ENCODE measurements at places on chromosomes 6 and 20.

DNA sequence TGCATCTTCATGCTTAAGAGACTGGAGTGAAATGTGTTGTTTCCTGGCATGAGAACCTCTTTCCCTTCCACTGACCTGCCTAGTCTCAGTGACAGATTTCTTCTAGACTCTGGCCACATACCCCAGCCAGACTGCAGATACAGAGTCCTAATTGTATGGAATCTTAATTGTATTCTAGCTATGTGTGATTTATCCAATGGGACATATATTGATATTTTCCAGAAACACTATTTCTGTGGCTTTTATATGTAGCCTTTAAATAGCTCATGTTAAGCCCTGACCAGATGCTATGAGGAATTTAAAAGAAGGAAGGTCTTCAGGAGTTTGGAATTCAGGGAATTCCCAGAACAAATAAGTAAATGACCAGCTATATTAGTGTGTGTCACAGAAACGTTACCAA is 99.0 kb downstream of the FIG4 start:
- no peak for DNase-seq

DNA sequence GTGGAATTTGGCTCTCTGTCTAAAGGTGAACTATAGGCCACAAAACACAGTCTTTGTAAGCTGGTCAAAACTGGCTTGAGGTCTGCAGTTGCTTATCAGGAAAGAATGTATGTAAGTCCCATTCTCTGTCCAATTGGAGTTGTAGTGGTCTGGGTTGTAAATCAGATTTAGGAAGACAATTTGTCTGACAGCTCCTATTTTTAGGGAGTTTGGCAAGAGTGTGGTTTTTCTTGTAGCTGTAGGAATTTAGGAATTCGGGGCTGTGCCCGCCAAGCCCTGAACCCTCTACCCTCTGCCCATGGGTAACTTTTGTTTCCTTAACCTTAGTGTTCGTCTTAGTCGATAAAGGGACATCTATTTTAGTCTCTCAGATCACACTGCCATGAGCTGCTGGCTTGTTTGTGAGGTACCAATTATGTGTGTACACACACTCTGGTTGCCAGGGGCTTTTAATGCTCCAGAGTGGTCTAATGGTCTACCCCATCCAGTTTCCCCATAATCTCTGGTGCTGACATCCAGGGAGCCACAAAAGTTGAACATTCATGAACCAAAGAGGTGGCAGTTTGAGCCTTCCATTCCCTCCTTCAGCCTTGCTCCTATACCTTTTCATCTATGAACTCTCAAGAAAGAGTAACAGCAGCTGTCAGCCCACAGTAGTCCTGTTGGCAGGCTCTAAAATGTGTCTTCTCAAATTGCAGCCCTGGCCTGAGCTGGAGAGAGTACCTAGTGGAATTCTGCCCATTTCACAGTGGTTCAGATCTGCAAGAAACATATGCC is 93.0 kb downstream of the ANKRD6 start:
- no peak for DNase-seq

- DNase-seq = no peak
Observed at GRCh38 chr6:167807756-167808155, 19.0 kb upstream of the AFDN start.

DNA sequence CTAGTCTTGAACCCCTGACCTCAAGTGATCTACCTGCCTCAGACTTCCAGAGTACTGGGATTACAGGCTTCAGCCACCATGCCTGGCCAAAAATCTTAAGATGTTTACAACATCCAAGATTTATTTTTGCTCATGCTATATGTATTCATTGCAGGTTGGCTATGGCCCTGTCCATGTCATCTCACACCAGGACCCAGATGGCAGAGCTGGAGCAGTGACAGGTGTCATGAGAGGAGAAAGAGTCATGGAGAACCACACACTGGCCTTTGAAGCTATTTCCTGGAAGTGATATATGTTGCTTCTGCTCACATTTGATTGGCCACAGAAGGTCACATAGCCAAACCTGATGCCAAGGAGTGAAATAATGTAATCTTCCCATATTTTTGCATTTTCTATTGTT is 13.8 kb upstream of the DDR1 start:
- DNase-seq = no peak

- DNase-seq = no peak
Observed at GRCh38 chr6:3334555-3334954, 75.8 kb downstream of the PSMG4 start.

GRCh38 chr6:157193443-157193996 is 129.8 kb downstream of the TMEM242 start:
- no peak for DNase-seq

- DNase-seq = no peak
Observed at GRCh38 chr6:10276106-10276505, 138.8 kb downstream of the TFAP2A start.

DNA sequence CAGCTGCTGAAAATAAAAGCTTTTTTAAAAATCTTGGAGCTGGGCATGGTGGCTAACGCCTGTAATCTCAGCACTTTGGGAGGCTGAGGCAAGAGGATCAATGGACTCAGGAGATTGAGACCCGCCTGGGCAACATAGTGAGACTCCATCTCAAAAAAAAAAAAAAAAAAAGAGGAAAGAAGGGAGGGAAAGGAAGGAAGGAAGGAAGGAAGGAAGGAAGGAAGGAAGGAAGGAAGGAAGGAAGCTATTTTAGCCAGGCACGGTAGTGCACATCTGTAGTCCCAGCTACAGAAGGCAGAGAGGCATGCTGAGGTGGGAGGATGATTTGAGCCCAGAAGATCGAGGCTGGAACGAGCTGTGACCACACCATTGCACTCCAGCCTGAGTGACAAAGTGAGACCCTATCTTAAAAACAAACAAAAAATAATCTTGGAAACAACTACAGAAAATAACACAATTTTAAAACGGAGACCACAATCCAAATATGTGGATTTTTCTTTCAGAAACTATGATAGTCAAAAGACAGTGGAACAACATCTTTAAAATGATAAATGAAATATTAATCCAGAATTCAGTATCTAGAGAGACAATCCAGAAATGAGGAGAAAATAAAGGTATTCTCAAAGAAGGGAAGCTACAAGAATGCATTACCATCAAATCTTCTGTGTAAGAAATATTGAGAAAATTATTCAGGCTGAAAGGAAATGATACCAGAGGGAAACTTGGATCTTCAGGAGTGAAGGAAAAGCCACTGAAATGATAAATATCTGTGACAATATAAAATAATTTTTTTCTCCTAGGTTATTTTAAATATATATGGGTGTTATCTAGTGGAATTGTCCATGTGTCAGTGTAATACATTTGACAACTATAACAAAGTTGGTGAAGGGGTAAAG is 182.0 kb downstream of the GPX5 start:
- DNase-seq = no peak

GRCh38 chr6:157640746-157641451 is 182.1 kb upstream of the SNX9 start:
- no peak for DNase-seq

- no peak for DNase-seq
Observed at GRCh38 chr20:11235058-11235457, 561.3 kb upstream of the JAG1 start.

GRCh38 chr20:20192366-20192765 is 140.0 kb downstream of the CFAP61 start:
- DNase-seq = no peak

DNA sequence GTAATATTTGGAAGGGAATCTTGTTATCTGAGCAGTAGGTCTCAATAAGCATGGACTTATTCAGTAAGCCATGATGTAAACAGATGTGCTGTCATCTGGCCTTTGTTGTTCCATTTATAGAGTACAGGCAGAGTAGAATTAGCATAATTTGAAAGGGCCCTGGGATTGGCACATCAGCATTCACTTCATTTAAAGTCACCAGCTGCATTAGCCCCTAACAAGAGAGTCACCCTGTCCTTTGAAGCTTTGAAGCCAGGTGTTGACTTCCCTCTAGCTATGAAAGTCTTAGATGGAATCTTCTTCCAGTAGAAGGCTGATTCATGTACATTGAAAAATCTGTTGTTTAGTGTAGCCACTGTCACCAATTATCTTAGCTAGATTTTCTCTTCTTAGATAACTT is 95.9 kb downstream of the ANKRD6 start:
- no peak for DNase-seq

GRCh38 chr6:108115598-108116058 is 41.1 kb upstream of the OSTM1 start:
- DNase-seq = no peak

DNA sequence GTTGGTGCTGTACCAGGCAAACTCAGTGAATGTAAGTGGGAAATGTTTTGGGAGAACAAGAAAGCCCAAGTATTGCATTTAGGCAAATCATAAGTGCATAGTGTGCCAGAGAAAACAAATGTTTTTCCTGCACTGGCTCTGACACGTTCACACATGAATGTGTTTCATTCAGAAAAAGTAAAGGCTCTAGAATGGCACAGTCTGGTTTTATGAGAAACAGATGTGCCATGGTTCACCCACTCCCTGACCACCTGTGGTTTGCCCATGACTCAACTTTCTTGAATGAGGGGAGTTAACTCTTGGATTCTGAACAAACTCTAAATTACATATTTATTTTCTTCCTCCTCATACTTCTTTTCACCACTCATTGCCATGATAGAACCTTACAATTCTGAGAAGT is 126.9 kb downstream of the KCNQ5 start:
- no peak for DNase-seq

GRCh38 chr6:18266523-18266912 is 2.2 kb upstream of the DEK start:
- DNase-seq = no peak

GRCh38 chr6:3337521-3338350 is 79.0 kb downstream of the PSMG4 start:
- DNase-seq = no peak

- no peak for DNase-seq
Observed at GRCh38 chr6:157670466-157671186, 152.4 kb upstream of the SNX9 start.

DNA sequence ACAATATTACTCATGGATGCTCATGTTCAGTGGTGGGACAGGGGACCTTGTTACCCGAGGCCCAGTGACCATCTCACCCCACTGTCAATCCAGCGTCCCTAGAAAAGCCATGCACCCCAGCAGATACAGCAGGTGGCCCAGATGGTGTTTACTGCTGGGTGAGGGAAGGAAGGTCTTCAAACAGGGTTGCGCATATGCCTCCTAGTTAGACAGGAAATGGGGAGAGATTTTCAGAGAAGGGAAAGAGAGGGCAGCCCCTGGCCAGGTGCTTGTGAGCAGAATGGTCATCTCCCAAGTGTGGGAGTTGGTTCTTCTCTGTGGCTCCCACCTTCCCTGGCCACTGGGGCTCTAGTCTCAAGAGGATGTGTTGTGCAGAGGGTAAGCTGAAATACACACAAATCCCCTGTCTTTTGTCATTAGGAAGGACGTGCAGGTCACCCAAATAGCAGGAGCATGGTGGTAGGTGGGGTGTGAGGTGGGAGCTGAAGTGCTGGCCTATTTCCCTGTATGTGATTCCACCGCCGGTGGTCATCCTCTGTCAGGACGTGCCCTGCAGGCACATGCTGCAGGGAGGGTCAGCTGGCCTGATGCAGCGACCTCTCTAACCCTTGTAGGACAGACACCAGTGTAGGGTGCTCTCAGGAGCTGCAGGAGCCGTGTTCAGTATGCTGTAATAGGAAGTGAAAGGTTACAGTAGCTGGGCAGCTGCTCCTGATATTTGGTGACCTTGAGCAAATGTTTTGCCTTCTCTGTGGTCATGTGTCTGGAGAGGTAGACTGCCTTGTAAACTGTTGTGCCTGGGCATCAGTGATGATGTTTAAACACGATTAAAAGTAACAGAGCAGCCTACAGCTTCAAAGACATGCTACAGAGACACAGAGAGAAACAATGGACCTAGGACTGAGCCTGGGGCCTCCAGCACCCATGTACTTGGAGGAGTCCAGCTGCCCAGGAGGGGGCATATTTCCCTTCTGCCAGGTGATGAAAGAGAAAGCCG is 3.2 kb upstream of the CST3 start:
- no peak for DNase-seq

- DNase-seq = no peak
Observed at GRCh38 chr6:32794510-32794909, 22.3 kb downstream of the HLA-DOB start.

GRCh38 chr20:56422824-56423189 is 10.7 kb downstream of the CASS4 start:
- no peak for DNase-seq
